CD4-positive, alpha-beta T cell treated with Interferon gamma for 1 hour (primary cell): ENCODE measurements at places on chromosomes 6 and 20.

- DNase-seq: no peak
Measured at GRCh38 chr6:85610182-85610895, 16.7 kb upstream of the SNX14 start.

GRCh38 chr6:157172830-157173536 is 150.3 kb downstream of the TMEM242 start:
- no peak for DNase-seq

DNA sequence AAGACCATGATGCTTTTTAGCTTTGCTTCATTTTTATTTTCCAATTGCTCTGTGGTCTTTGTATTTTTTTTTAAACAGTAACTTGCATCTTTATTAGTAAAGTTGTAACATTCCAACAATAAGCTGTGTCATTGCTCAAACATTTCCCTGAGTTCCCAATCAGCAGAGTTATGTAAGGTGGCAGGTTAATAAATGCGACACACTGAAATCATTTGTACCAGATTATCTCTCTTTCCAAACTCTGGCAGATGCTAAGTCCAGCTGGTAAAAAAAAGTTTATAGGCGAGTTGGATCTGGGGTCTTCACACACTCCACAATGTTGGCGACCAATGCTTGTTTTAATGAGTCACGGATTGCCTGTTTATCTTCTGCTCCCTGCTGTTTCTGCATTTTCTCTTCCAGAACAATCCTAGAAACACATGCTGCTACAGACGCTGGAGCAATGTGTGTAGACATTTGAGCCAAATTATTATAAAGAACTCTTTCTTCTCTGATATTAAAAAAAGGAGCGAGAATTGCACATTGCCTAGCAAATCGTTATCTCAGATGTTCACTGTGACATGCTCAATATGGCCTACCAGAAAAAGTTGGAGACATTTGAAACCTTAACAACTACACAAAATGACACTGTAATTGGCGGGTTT is 113.6 kb upstream of the IFNGR1 start:
- no peak for DNase-seq

DNA sequence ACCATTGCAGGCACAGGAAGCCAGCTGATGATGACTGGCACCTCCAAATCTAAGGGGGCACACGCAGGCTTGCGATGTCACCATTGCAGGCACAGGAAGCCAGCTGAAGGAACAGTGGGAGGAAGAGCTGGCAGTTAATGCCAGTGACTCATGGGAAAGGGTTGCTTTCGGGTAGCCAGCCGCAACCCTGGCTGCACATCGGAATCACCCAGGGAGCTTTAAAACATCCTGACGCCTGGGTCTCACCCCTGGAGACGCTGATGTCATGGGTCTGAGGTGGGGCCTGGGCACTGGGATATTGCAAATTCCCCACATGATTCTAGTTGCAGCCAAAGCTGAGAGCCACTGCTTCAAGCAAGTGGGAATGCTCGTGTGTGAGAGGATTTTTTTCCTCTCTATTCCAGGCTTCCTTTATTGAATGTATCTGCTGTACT is 16.1 kb upstream of the CCN6 start:
- DNase-seq: no peak

- DNase-seq: no peak
Measured at GRCh38 chr20:831956-832355, 1.6 kb upstream of the FAM110A start.

GRCh38 chr20:10429443-10429981 is 4.5 kb downstream of the MKKS start:
- no peak for DNase-seq

DNA sequence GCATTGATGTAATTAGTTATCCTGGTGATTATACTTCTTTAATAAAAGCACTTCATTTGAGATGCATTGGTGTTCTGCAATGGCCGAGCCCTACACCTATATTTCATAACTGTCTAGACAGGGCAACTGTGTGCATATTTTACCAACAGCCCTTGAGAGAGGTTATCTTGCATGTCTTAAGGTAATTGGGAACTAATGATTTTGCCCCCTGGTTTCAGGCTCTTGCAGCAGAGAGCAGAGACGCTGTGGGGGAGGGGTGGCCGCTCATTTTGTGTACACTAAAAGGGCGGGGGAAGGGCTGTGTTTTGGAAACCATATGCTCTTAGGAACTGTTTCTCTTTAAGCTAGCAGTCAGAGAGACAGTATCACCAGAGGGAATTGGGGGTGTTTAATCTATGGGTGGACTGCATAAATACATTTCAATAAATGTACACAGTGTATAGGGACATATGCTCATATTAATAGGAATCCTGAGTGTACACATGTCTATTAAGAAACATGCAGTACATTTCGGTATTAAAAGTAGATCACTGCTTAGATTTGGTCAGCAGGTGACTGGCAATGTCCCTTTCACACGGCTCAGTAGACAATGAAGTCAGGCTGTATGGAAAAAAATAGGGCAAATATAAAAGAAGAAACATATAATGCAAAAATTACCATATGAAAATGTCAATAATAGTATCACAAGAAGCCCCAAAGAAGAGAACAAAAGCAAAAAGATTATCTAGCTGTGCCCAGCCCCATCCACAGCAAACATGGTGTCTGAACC is 402.9 kb upstream of the CITED2 start:
- DNase-seq: no peak

DNA sequence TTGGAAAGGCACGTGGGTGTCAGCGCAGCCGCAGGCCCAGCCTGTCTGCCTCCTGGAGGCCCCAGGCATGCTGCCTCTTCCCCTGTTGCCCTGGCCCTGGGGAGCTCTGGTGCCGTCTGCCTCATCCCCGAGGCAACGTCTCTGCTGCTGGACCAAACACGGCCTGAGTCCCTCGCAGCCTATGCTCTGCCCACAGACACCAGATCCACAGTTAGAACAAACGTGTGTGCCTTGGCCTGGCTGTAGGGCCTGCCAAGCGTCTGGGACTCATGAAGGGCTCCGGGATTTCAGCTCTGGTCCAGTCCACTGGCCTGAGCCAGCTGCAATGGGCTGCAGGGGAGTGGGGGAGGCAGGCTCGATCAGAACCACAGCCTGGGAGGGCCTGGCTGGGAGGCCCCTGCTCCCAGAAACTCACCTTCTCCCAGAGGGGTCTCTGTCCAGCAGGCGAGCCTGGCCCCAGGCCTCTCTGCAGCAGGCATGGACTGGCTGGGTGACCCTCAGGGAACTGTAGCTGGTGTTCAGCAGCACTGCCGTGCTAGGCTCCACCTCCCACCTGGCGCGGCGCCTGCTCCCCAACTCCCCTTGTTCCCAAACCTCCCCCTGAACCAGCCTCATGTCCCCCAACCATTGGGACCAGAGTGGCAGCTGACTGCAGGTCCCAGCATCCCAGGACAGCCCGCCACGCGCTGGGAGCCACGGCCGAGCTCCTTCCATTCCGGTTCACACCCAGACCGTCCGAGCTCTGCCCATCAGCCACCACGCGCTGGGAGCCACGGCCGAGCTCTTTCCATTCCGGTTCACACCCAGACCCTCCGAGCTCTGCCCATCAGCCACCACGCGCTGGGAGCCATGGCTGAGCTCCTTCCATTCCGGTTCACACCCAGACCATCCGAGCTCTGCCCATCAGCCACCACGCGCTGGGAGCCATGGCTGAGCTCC is 197.0 kb downstream of the DLL1 start:
- no peak for DNase-seq

- DNase-seq: no peak
Measured at GRCh38 chr6:134267917-134268361, 50.0 kb downstream of the SGK1 start.
